ENCODE measurements at places on chromosomes 11 and 22. TPM values are rescaled to one million over a fixed set of nuclear protein-coding genes. Genes with fewer than 3 reads are reported as not detected.

DNA sequence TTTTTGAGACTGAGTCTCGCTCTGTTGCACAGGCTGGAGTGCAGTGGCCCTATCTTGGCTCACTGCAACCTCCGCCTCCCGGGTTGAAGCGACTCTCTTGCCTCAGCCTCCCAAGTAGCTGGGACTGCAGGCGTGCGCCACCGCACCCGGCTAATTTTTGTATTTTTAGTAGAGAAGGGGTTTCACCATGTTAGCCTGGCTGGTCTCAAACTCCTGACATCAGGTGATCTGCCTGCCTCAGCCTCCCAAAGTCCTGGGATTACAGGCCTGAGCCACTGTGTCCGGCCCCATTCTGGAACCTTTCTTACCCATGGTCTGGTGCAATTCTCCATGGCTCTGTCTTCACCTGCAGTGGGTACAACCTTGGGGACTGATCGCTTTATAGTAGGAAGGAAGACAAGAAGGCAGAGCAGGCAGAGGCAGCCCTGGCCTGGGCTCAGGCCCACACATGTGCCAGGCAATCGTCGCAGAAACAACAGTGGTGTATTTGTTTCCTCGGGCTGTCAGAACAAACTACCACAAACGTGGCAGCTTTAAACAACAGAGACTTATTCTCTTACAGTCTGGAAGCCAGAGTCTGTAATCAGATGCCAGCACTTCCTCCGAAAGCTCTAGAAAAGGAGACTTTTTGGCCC, 4.0 kb upstream of the PTGDR2 start:
- no peak for DNase-seq

DNA sequence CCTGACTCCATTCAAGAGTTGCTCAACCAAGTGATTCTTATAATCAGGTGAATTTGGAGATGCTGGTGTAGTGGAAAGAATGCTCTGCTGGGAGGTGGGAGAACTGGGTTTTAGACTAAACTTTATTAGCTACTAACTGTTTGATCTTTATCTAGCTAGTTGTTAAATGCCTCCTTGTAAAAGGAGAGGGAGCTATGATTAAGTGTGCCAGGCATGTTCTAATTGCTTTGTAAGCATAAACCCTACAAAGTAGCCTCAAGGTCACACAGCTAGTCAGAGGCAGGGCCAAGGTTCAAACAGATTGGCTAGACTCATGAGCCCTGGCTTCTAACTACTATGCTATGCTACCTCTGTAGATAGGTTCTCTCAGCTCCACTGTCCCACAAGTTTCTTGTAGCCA, 105.5 kb downstream of the NXPE2 start:
- DNase-seq, result no peak

DNA sequence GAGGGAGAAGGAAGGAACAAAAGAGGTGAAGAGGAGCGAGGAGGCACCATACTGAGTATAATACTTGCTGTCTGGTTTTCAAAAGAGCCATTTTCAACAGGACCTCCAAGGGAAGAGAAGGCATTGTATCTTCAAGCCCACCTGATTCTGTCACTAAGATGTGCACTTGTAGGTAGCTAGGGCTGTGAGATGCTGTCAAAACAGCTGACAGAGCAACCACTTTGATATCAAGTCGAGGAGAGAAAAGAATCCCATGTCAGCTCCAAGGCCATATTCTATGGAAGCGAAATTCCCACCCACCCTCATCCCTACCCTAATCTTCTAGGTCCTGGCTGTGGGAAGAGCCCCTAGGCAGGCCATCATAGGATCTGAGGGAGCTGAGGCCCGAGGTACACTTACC, 70.9 kb upstream of the PRDM11 start:
- DNase-seq, result no peak

DNA sequence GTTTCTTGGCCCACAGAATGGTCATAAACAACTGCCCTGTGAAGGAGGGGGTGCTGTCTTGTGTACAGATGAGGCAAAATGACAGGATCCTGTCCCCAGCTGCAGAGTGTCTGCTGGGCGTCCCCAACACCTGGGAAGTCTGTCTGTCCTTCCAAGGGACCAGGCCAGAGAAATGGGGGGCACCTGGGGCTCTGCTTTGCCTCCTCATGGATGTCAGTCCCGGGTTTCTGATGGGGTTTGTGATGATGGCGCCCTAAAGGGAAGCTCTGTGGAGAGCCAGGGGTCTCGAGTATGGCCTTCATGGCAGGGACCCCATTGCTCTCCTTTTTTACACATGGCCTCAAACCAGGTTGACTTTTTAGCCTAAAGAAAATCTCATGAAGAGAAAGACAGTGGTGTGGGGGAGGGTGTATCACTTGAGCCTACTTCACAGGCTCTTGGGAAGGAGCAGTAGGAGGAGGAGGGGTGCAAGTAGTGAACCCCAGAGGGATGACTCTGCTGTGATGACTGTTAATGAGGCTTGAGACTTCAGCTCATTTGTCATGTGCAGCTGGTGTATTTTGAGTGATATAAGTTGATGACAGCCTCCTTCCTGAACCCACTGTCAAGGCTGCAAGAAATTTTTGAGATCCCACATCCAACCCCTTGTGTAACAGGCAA, 40.6 kb upstream of the TUB start:
- no peak for DNase-seq

- no peak for DNase-seq
Measured at GRCh38 chr11:102546427-102546826, 15.9 kb upstream of the MMP7 start.

GRCh38 chr11:96187822-96188221, 155.2 kb downstream of the MAML2 start:
- no peak for DNase-seq

DNA sequence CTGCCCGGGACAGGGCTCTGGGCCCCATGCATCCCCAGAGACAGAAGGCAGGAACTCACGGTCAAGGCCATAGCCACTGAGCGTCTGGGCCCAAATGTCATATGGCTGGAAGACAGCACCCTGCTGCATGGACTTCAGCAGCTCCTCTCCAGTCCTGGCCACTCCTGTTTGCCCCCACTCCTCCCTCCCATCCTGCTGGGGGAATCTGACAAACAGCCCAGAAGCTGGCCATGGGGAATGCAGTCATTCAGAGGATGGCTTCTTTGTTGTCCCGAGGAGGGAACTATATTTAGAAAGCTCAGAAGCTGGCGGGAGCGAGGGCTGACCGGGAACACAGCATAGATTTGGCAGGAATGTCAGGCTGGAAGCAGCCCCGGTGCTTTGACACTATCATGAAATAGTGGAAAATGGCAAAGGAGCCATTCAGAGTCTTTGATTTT, 35.0 kb downstream of the DKK3 start:
- DNase-seq, result no peak

DNA sequence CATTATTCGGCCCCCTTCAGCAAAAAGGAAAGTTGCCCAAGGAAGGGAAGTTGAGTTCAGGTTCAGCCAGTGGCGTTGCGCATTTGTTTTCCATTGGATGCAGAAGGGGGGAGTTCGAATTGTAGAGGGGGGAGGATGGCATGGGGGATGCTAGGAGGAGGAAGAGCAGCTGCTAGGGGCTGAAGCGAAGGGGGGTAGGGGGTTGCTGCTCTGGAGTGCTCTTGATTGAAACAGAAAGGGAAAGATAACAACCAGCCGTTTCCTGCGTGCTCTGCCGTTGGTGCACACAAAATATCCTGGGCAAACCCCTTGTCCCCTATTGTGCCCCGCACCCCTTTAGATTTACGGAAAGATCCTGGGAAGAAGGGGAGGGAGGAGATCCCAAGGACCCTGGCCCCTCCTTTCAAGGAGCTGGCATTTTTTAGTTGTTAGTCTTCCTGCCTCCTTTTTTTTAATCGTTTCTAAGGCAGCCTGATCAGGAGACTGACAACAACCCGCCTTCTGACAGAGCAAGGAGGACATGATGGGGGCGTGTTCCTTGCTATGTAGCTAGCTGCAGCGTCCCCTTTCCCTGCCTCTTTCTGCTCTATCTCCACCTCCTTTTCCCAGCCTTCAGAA, 2.1 kb downstream of the KMT2A start:
- DNase-seq, result no peak

DNA sequence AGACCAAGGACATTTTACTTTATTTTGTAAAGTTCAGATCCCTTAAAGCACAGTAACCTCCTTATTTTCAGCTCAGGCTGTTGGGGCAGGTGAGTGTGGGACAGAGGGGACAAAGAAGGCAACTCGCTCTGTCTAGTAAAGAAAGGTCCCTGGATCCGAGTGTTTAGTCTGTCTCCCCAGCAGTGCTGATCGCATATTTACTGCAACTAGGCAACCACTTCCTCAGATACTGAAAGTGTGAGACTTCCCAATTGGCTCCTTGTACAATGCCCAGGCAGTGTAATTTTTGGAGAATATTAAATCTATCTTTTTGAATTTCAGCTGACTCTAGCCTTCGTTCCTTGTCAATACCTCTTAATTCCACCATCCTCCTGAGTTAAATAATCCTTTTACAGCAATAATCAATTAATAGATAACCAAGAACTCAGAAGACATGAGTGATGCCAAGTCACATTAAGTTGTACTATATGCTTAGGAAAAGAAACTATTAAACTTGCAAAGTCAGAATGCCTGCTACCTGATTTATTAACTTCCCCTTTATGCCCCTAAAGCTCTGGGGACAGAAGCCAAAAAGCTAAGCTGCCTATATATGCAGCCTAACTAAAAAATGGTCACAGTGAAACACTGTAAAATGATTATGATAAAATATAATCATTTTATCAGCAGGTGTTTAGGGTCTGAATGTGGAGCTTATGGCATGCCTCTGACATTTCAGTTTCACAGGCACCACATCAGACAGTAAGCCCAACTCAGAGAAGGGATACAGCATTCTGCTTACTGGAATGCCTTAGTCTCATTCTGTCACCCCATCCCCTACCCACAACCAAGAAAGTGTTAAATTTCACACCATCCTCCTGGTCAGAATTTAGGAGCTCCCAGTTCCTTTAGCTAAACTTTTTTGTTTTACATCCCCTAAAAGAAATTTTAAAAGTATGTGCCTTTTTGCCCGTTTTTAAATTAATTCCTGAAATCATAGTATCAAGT, 138.7 kb downstream of the TRIM44 start:
- DNase-seq, result no peak

Gene NNMT
- total RNA-seq, result 139 TPM

Gene APOA4
- not detected for total RNA-seq

Gene BEST1
- total RNA-seq, result 1.1 TPM

Gene NAALAD2
- 0.19 TPM for total RNA-seq

Data from pancreas (tissue), 10 donors.